Activated T-helper 2 cell treated with anti-CD3 and anti-CD28 coated beads, Interferon-gamma antibody, Interleukin-2, Interleukin-4, amounts not matched to agents 10 μg/mL and 5 μg/mL and 100 μg/mL, durations not matched to agents 14 hours and 24 hours and 36 hours (primary cell): ENCODE measurements at places on chromosomes 13 and 19. TPM values are rescaled to one million over a fixed set of nuclear protein-coding genes. Genes with fewer than 3 reads are reported as not detected.

DNA sequence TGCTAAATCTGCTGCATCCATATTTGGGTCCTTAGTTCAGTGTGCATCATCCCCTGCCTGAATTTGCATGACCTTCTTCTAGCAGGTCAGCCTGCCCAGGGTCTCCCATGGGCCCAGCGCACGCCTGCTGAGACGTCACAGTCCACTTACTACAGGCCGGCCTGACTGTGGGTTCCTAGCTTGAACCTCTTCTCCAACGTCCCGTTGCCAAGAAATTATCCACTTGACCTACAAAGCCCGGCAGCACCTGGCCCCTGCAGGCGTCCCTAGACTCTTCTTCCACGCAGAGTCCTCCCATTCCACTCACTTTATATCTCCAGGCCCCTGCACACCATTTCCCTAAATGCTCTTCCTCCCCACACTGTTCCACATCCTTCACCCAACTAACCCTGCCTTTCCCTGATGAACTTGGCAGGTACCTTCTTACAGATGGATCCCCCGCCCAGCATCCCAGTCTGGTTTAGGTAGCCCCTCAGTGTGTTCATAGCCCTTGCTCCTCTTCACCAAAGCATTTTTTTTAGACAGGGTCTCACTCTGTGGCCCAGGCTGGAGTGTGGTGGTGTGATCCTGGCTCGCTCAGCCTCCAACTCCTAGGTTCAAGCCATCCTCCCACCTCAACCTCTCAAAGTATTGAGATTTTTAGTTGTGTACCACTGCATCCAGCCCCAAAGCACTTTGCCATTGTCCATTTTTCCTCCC is 155.0 kb upstream of the SOX1 start:
- H3K27me3 ChIP-seq: no peaks in the 10 kb centered on the region
- H3K4me1 ChIP-seq: no peaks in the 10 kb centered on the region
- H3K27ac ChIP-seq: no peak overlapping the region
- no peak overlapping the region for H3K4me3 ChIP-seq

Gene SLC15A1
- not detected in 2 replicates for total RNA-seq

- H3K27me3 ChIP-seq: no peaks in the 10 kb centered on the region
- peaks cover 13% of the 10 kb centered on the region for H3K4me1 ChIP-seq
- DNase-seq: no peak
- H3K36me3 ChIP-seq: no peaks in the 10 kb centered on the region
Measured at GRCh38 chr19:18107235-18107634, 9.7 kb downstream of the MAST3 start.

GRCh38 chr13:40344270-40345148 is 321.9 kb downstream of the FOXO1 start:
- DNase-seq: no peak
- H3K4me3 ChIP-seq: no peak overlapping the region
- H3K27ac ChIP-seq: no peak overlapping the region
- no peaks in the 10 kb centered on the region for H3K36me3 ChIP-seq

DNA sequence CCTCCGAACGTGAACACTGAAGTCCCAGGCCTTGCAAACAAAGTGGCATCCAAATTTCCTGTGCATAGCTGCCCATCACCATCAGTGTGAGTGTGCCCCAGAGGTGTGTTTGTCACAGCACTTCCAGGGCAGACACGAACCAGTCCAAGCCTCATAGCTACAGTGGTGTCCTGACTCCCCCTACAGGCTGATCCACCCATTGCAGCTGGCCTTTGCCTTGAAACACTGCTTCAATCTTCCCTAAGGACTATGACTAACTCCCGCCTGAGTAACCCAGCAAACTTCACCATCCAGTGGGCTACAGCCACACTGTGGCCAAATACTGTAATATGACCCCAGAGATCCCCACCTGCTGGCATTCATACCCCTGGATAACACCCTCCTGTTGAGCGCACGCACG is 3.9 kb downstream of the ZNF266 start:
- no peak overlapping the region for H3K4me3 ChIP-seq
- H3K4me1 ChIP-seq: peaks cover 18% of the 10 kb centered on the region
- DNase-seq: peak; percentile 14
- no peaks in the 10 kb centered on the region for H3K27me3 ChIP-seq

GRCh38 chr13:24220086-24220703 is 59.7 kb downstream of the SPATA13 start:
- DNase-seq: peak; percentile 32
- H3K27ac ChIP-seq: no peak overlapping the region
- no peaks in the 10 kb centered on the region for H3K27me3 ChIP-seq
- peaks cover 34% of the 10 kb centered on the region for H3K4me1 ChIP-seq
- no peaks in the 10 kb centered on the region for H3K36me3 ChIP-seq
- no peak overlapping the region for H3K4me3 ChIP-seq

Gene EFNB2
- total RNA-seq: 0.21 and 0.25 TPM in 2 replicates

Gene CD33
- 14.3 and 17.0 TPM in 2 replicates for total RNA-seq

- DNase-seq: no peak
- peaks cover 3% of the 10 kb centered on the region for H3K4me1 ChIP-seq
- no peak overlapping the region for H3K27ac ChIP-seq
- H3K36me3 ChIP-seq: no peaks in the 10 kb centered on the region
- H3K4me3 ChIP-seq: no peak overlapping the region
Measured at GRCh38 chr13:32932376-32932775, 83.8 kb upstream of the KL start.

Gene F10
- total RNA-seq: not detected in 2 replicates

Gene CILP2
- 0.14 and 0.21 TPM in 2 replicates for total RNA-seq

Gene ZNF541
- total RNA-seq: 0.09 and 0.46 TPM in 2 replicates

DNA sequence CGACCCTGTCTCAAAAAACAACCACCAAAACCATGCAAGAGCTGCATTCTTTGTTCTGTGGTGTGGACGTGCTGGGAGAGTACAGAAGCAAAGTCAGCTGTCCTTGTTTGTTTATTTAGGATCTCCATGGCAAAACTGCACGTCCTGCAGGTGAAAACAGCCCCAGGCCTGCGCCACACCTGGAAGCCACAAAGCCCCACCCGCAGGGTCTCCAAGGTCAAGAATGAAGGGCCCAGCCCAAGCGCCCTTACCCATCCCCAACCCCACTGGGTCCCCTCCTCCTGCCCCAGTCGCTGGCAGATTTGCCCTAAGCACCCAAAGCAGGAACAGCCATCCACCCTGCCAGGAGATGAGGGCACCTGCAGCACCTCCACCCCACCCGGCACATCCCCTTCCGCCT is 10.5 kb downstream of the MBD3 start:
- H3K27ac ChIP-seq: no peak overlapping the region
- H3K4me1 ChIP-seq: no peaks in the 10 kb centered on the region
- no peaks in the 10 kb centered on the region for H3K27me3 ChIP-seq
- peaks cover 60% of the 10 kb centered on the region for H3K36me3 ChIP-seq
- no peak overlapping the region for H3K4me3 ChIP-seq

Gene CSNK1G2
- total RNA-seq: 89.1 and 90.7 TPM in 2 replicates

DNA sequence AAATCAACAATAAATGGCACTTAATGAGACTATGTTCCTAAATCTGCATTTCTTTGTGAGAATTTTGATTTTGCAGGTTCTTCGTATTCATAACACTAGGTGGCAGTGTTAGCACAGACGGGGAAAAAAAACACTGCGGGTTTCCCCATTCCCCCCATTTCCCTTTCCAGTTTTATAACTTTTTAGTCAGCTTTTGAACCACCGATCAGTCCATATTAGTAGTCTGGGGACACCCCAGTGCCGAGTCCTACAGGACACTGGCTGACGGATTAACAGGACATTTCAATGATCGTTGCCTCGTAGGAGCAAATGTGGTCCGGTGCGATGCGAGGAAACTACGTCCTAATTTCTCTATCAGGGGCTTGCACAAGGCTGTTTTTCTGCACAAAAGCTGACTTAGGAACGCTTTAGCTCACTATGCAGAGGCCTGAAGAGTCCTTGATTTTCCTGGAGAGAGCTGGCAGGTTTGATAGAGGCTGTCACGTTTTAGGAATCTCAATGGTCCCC is 234.3 kb downstream of the LMO7 start:
- H3K27ac ChIP-seq: no peak overlapping the region
- peak overlapping the region; percentile 63 for H3K4me3 ChIP-seq
- peaks cover 13% of the 10 kb centered on the region for H3K27me3 ChIP-seq
- peak; percentile 10 for DNase-seq
- H3K4me1 ChIP-seq: peaks cover 30% of the 10 kb centered on the region
- H3K36me3 ChIP-seq: no peaks in the 10 kb centered on the region

DNA sequence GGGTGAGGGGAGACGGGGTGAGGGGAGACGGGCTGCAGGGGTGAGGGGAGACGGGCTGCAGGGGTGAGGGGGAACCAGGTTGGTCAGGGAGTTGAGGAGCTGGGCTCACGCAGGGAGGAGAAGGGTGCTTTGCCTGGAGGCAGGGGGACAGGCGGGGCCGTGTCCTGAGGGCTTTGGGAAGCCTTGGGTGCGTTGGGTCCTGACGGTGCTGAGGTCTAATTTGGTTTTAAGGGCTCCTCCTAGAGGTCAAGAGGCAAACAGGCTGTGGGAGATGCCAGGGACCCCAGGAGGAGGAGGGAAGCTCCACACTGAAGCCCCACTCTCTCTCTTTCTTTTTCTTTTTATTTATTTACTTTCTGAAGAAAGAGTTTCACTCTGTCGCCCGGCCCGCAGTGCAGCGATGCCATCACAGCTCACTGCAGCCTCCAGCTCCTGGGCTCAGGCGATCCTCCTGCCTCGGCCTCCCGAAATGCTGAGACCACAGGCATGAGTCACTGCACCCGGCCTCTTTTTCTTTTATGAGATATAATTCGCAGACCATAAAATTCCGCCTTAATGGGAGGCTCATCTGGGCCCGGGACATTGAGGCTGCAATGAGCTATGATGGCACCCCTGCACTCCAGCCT is 9.3 kb upstream of the MISP start:
- H3K27ac ChIP-seq: no peak overlapping the region
- H3K27me3 ChIP-seq: no peaks in the 10 kb centered on the region
- H3K4me3 ChIP-seq: no peak overlapping the region
- no peaks in the 10 kb centered on the region for H3K36me3 ChIP-seq

- no peaks in the 10 kb centered on the region for H3K36me3 ChIP-seq
- H3K4me1 ChIP-seq: no peaks in the 10 kb centered on the region
- H3K4me3 ChIP-seq: no peak overlapping the region
- no peaks in the 10 kb centered on the region for H3K27me3 ChIP-seq
- no peak overlapping the region for H3K27ac ChIP-seq
Measured at GRCh38 chr19:30564551-30565011, 192.4 kb downstream of the ZNF536 start.

DNA sequence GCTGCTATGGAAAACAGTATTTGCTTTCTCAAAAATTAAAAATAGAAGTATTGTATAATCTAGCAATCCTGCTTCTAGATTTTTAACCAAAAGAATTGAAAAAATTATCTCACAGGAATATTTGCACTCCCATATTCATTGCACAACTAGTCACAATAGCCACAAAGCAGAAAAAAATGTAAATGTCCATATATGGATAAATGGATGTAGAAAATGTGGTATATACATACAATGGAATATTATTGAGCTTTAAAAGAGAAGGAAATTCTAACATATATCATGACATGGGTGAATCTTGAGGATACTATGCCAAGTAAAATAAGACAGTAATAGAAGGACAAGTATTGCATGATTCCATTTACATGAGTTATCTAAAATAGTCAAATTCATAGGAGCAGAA is 2753.0 kb downstream of the PCDH9 start:
- H3K27me3 ChIP-seq: no peaks in the 10 kb centered on the region
- DNase-seq: no peak
- no peaks in the 10 kb centered on the region for H3K4me1 ChIP-seq
- no peak overlapping the region for H3K27ac ChIP-seq
- H3K4me3 ChIP-seq: no peak overlapping the region

GRCh38 chr19:56819166-56819565 is 21.4 kb downstream of the PEG3 start:
- peaks cover 4% of the 10 kb centered on the region for H3K36me3 ChIP-seq
- H3K27me3 ChIP-seq: no peaks in the 10 kb centered on the region
- DNase-seq: no peak
- H3K4me3 ChIP-seq: no peak overlapping the region
- no peaks in the 10 kb centered on the region for H3K4me1 ChIP-seq
- no peak overlapping the region for H3K27ac ChIP-seq

DNA sequence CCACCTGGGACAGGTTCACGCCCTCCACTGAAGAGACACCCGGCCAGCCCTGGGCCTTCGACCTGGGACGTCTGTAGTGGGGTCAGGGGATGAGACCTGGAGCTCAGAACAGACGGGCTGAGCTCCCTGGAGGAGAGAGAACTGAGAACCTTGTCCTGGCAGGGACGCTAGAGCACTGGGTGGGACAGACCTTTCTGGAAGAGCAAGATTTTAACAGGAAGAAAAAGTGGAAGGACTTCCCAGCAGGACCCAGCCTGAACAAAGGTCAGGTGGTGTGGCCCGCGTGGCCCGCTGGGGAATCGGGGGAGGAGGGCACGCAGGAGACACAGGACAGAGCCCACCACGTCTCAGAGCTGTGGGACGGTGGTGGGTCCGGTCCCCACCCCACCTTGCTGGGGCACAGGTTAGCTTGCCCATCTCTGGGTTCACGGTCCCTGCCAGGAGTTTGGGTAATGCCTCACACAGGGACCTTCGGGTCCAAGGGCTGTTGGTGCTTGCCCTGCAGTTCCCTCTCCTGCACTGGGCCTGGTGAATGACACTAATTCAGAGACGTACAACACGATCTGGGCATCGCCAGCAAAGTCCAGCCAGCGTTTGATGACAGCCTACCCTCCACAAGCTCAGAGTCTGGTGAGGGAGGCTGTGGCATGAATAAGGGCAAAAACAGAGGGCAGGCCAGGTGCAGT is 1.2 kb upstream of the EFNA2 start:
- no peak overlapping the region for H3K27ac ChIP-seq
- H3K4me1 ChIP-seq: peaks cover 6% of the 10 kb centered on the region
- DNase-seq: no peak

DNA sequence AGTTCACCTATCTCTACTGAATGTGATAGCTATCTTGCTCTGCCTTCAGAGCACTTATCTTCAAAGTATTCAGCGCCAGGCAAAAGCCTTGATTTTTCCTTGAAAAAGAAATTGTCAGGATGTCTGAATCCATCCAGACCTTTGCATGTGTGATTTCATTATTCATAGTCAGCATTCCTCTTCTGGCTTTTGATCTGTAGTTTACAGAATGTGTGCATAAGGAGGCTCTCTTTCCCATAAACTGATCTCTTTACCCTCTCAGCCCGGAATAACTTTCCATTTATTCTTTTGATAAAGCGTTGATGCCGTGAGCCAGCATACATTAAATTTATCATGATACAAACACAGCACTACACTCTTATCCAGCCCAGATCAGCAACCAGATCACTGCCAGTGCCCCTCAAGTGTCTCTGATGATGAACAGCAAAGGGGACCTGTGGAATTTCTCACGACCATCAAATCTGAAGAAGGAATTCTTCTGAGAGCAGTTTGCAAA is 130.8 kb downstream of the DNAJC15 start:
- no peaks in the 10 kb centered on the region for H3K4me1 ChIP-seq
- DNase-seq: no peak
- no peak overlapping the region for H3K4me3 ChIP-seq
- no peak overlapping the region for H3K27ac ChIP-seq

- H3K27me3 ChIP-seq: peaks cover 15% of the 10 kb centered on the region
- no peaks in the 10 kb centered on the region for H3K36me3 ChIP-seq
- no peak within 1 kb of the TSS for H3K27ac ChIP-seq
- no peaks in the 10 kb centered on the region for H3K4me1 ChIP-seq
- peak within 1 kb of the TSS; percentile 21 for H3K4me3 ChIP-seq
Measured at GRCh38 chr19:460877-461720, at the start of gene SHC2. TSS of gene SHC2 (minus strand) at chr19:461033. CDS start at chr19:460996, 37 bp downstream.

Gene ZNF470
- total RNA-seq: 2.1 and 3.3 TPM in 2 replicates

Gene ZNF563
- total RNA-seq: 2.3 and 4.2 TPM in 2 replicates

GRCh38 chr19:47464675-47465419 is 6.8 kb downstream of the SLC8A2 start:
- no peaks in the 10 kb centered on the region for H3K4me1 ChIP-seq
- no peak for DNase-seq
- no peaks in the 10 kb centered on the region for H3K36me3 ChIP-seq
- H3K27ac ChIP-seq: no peak overlapping the region

Gene FCHO1
- 74.7 and 75.6 TPM in 2 replicates for total RNA-seq

Gene SELENOV
- total RNA-seq: not detected in 2 replicates

Gene PTPRH
- not detected in 2 replicates for total RNA-seq
